ENCODE measurements at places on chromosomes 1 and 21. TPM values are rescaled to one million over a fixed set of nuclear protein-coding genes. Genes with fewer than 3 reads are reported as not detected.

GRCh38 chr21:45607909-45608295 is 35.6 kb upstream of the PCBP3 start:
- H3K27ac ChIP-seq = no peak overlapping the region
- no peaks in the 10 kb centered on the region for H3K4me1 ChIP-seq
- no peaks in the 10 kb centered on the region for H3K36me3 ChIP-seq
- H3K27me3 ChIP-seq = no peaks in the 10 kb centered on the region

DNA sequence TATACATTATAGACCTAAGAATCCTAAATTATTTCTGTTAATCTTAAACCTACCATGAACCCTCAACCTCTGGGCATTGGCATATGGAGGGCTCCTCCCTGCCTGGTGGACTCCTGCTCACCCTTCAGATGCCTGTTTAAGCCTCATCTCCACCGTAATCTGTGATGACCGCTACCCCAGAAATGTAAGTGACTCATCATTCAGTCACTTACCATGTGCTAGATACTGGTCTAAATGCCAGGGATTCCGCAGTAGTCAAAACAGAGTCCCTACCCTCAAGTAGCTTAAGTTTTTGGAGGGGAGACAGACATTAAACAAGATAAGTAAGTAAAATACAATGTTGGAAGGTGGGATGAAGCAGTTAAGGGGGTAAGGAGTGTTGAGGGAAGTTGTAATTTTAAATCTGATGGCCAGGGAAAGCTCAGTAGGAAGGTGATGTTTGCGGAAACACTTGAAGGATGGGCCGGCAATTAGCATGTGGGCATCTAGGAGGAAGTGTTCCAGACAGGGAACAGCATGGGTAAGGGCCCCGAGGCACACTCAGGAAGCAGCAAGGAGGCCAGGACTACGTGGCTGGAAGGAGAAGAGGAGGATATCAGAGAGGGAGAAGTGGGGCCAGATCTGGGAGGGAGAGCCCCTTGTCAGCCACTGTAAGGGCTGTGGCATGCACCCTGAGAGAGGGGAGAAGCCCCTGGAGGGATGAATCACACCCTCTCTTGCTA is 141.7 kb upstream of the HOOK1 start:
- no peak for DNase-seq
- no peaks in the 10 kb centered on the region for H3K27me3 ChIP-seq
- H3K4me1 ChIP-seq = no peaks in the 10 kb centered on the region
- H3K27ac ChIP-seq = no peak overlapping the region

TRABD2B gene
- total RNA-seq = not detected

DNA sequence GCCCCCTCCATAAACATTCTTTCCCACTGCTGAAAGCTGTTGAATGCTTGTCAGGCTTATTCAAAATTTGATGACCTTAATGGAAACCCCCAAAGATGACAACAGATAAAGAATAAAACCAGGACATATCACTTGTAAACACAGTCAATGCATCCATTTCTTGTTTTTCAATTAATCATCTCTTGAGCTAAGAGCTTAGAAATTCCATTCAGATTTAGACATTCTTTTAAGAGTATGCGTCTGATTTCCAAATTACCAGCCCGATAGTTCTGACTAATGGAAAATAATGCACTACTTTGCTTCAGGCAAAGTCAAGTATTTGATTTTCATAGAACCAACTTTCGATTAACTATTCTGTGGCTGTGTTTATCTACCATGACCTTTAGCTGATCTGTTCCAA is 100.6 kb upstream of the RUNX1 start:
- DNase-seq = no peak
- H3K27ac ChIP-seq = no peak overlapping the region
- H3K4me3 ChIP-seq = no peak overlapping the region
- H3K27me3 ChIP-seq = no peaks in the 10 kb centered on the region
- H3K4me1 ChIP-seq = no peaks in the 10 kb centered on the region
- H3K36me3 ChIP-seq = no peaks in the 10 kb centered on the region

DNA sequence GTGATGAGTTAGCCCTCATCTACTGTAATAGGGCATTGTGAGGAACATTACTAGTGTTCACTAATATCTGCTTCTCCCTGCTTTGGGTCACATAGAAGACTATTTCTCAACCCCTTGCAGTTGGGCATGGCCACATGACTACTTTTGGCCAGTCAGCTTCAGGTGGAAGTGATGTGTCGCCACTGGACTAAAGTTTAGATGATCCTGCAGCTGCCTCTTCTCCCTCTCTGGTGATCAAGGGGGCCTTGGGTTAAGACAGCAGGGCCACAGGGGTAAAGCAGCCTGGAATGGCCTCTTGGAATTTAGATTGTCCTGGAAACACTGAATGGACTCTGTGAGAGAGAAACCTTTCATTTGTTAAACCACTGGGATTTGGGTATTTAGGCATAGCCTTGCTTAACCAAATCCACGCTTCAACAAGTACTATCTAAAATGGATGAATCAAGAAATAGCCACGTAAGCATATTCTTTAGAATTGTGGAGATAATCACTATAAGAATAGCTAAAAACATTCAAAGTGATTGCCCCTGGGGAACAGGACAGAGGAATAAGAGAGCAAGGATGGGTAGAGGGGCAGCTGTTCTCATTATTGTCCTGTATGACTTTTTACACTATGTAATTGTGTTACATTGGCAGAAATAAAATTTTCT is 41.2 kb downstream of the OPRD1 start:
- H3K27ac ChIP-seq = no peak overlapping the region
- no peak for DNase-seq
- H3K27me3 ChIP-seq = no peaks in the 10 kb centered on the region
- no peak overlapping the region for H3K4me3 ChIP-seq
- no peaks in the 10 kb centered on the region for H3K36me3 ChIP-seq

EPRS1 gene
- 56.9 TPM for total RNA-seq

Data from B cell (primary cell).